NCI-H1417 treated with DMSO at 0.1 percent for 48 hours (cell line): ENCODE measurements at places on chromosomes 16 and 17.

DNA sequence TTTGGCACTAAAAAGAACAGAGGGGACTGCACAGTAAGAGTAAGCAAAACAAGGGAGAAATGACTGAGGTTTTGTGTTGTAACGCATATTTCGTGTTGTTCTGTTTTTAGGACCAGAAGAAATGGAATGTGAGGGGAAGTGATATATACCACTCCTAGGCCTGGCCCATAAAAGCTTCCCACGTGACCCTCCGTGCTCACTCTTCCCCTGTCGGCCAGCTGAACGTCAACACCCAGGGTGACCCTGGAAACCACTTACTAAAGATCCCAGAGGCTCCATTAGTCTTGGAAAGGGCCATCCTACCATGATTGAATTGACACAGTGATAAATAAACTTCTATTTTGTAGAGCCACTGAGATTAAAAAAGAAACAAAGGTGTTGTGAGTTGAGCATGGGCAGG, 79.8 kb downstream of the HELZ start:
- DNase-seq = no peak

DNA sequence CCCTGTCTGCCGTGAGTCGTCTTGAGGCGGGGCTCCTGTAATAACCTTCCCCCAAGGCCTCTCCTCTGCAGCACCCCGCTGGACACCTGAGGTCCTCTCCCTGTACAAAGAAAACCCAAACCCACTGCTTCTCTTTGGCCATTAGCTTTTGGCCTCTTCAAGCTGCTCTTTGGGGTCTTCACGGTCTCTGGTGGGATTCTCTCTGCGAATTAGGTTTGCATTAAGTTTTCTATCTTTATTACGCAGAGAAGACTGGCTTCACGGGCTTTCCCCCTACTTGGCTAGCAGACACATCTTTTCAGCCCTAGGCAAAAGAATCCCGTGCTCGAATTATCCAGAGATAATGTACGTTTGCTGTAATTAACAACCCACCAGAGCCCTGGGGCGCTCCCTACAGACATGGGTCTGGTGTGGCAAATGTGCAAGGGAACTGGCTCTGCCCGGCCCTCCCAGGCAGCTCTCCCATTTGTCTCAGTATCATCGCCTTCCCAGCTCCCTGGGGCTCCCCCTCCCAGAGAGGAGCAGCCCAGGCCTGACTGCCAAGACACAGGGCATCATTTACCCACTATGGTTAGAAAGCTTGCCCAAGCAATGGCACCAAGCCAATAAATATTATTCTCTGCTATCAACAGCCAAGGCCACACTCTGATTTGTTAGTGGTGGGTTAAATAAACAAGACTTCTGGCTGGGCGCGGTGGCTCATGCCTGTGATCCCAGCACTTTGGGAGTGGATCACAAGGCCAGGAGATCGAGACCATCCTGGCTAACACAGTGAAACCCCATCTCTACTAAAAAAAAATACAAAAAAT, 24.7 kb upstream of the KLHDC4 start:
- no peak for DNase-seq

DNA sequence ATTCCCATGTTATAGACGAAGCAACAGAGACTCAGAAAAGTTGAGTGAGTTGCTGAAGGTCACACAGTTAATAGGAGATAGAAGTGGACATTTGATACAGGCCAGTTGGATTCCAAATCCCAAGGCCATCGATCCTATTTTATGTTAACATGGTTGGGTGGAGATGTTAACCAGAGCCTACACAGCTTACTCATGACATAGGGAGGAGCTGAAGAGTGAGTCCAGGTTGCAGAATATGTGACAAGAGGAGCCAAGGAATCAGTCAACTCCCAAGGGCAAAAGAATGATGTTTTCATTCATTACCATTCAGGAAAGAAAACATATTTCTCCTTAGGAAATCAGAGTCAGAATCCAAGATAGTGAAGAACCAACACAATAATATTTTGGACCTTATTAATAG, 40.3 kb upstream of the GAS7 start:
- no peak for DNase-seq

DNA sequence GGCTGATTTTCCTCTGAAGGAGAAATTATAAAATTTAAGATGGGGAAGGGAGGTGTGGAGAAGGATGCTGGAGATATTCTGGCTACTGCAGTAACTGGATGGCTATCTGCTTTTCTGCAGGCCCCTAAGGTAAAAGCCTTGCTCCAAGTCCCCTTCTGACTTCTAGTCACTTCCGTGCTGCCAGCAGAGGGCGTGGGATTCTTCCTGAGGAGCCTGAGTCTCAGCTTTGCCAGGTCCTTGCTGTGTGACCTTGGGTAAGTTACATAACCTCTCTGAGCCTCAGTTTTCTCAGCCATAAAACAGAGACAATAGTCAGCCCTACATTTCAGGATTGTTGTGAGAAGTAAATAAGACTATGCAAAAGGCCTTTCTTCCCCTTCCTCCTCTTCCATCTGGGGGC, 24.3 kb upstream of the TMEM220 start:
- no peak for DNase-seq

- peak; percentile 8 for DNase-seq
Measured at GRCh38 chr16:49592546-49593423, 219.2 kb downstream of the C16orf78 start.

DNA sequence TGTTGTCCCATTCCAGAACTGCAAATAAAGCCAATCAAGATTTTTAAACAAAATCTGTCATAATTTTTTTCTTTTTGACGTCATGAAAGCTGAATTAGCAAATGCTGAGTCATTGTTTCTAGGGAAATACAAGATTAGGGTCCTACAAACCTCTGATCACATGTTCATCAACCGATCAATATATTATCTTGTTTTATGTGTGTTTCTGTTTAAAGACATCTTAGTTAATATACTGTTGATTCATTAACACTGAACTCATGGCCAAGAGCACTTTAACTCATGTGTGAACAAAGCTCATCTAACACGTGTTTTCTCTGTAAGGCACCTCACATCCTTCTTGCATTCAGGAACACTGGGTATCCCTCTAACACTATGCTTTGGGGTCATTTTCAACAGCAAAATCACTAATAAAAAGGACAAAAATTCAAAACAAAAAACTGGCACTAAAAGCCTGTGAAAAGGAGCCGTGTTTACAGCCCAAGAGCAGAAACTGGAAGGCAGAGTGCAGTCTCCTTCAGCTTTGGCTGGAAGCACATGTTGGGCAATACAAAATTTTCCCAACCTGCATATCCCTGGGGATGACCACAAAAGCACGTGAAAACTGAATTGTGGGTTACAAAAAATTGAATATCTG, 102.5 kb downstream of the PARN start:
- DNase-seq = no peak
